ENCODE measurements at places on chromosomes 6 and 20. TPM values are rescaled to one million over a fixed set of nuclear protein-coding genes. Genes with fewer than 3 reads are reported as not detected.

The MAFB gene
- total RNA-seq, result 0.65 TPM

The LAMA5 gene
- 68.2 TPM for total RNA-seq

The LRFN2 gene
- not detected for total RNA-seq

The SFTA2 gene
- not detected for total RNA-seq

The FOXF2 gene
- total RNA-seq, result not detected

The TPX2 gene
- total RNA-seq, result 58.2 TPM

The ZSCAN31 gene
- 15.7 TPM for total RNA-seq

The HSP90AB1 gene
- total RNA-seq, result 963 TPM

The C20orf141 gene
- not detected for total RNA-seq

The DDO gene
- total RNA-seq, result 1.1 TPM

The DEF6 gene
- total RNA-seq, result under 0.01 TPM
